ENCODE measurements at places on chromosomes 3 and 15.

GRCh38 chr3:122055215-122055614 is at the start of gene CD86:
Gene CD86 (plus strand): TSS chr3:122055362. CDS start chr3:122055490, 128 bp downstream.
- no peak for DNase-seq

DNA sequence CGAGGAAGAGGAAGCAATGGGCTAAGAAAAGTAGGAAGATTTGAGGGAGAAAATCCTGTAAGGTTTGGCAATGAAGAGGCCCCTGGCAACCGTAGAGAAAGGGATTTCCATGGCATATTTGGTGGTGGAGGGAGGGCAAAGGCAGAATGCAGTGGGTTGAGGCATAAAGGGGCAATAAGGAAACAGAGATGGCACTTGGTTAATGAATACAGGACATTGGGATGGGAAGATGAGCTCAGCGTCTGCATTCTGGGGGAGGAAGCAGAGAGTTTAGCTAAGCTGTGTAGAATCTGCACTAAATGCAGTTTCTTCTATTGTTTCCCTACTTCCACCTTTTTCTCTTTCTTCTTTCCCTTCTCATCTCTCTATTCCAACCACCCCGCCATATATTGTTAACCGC is 83.6 kb downstream of the LRTM1 start:
- DNase-seq, result no peak

GRCh38 chr3:155701882-155702465 is 42.9 kb downstream of the PLCH1 start:
- DNase-seq, result peak; percentile 27

DNA sequence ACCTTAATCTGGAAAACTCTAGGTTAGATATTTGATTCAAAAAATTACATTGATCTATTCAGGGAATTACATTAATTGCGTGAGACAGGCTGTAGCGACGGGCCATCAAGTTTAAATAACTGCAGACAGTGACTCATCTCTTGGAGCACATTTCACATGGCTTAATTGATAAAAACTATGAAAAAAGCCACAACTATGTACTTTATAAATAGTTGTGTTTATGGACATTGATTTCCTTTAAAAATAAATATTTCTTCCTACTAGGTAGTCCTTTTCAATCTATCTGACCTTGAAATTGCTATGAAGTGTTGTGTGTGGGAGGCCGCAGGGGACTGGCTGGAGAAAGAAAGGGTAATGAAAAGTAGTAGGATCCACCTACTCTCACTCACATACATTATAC is 157.8 kb downstream of the IL1RAP start:
- DNase-seq, result no peak

GRCh38 chr3:120749843-120750242 is 7.3 kb downstream of the GTF2E1 start:
- DNase-seq, result no peak

GRCh38 chr3:32288819-32289218 is 50.3 kb downstream of the CMTM8 start:
- peak; percentile 50 for DNase-seq

DNA sequence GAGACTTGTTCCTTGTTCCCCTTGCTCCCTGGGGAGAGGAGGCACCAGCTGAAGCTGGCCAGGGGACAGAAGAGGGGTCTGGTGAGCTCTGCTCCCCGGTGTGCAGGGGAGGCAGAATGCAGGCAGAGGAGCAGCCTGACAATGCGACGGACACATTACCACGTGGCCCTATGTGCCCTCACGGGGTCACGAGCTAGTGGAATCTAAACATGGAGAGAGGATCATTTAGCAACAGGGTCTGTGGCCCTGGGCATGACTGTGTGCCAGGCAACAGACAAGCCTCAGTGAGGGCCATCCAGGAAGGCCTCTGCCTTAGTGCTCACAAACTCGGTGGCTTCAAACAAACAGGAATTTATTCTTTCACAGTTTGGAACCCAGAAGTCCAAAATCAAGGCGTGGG is 8.5 kb upstream of the MUC4 start:
- no peak for DNase-seq

GRCh38 chr3:149466192-149466591 is 8.3 kb upstream of the TM4SF4 start:
- no peak for DNase-seq

- no peak for DNase-seq
Measured at GRCh38 chr3:134885877-134886621, 91.0 kb downstream of the EPHB1 start.

GRCh38 chr3:63438826-63439371 is 160.8 kb downstream of the SYNPR start:
- no peak for DNase-seq

- no peak for DNase-seq
Measured at GRCh38 chr3:140375002-140375401, 302.9 kb upstream of the TRIM42 start.

DNA sequence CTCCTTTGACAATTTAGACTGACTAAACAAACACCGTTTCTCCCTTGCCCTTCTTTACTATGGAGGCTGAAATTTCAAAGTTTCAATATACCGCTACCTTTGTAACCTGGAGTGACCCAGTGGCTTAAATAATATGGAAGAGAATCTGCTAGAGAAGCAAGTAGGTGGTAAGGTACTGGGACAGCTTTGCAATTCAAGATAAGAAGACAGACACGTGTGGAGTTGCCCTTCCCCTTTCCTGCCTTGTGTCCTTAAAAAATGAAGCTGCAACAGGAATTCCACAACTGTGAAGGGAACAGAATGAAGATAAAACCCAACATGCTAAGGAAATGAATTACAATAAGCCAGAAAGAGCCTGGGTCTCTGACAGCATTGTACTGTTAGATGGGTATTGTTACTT is 26.4 kb downstream of the CBLB start:
- DNase-seq, result no peak

GRCh38 chr3:36065321-36065720 is 315.0 kb upstream of the STAC start:
- DNase-seq, result no peak

- DNase-seq, result no peak
Measured at GRCh38 chr15:68852461-68852860, 31.8 kb upstream of the ANP32A start.

DNA sequence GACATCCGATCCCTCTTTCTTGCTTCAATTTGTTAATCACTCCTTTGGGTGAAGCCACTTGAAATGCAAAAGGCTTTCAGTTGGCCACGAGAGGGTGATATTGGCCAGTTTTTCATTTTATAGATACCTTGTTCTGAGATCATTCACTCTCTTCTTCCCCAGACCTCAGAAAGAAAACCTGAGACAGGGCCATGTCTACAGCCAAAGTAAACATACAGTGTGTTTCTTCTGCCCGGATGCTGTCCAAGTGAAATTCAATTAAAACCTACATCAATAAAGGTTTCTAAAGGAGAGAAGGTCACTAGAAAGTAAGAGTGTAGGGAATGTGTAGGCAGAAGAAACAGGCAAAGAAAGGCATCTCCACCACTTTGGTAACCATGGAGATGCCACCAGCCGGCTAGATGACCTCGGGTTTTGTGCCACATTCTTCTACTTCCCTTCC is 39.5 kb upstream of the FMN1 start:
- peak; percentile 22 for DNase-seq

DNA sequence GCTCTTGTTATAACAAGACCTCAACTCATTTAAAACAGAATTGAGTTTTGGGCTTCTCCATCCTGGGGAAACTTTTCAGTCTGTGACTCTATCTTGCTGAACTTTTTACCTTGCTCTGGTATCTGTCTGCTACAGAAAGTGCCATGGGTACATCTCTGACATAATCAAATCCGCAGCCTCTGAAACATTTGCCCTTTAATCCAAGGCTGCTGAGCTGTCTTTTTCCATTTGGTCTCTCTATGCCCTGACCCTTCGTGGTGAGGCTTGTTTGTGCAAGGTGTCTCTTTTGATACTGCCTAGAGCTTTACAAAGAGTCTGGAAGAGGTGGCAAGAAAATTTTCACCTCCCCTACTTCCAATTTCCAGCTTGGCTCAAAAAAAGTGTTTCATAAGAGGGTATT is 11.3 kb downstream of the TMEM108 start:
- no peak for DNase-seq

- no peak for DNase-seq
Measured at GRCh38 chr15:74050556-74051234, 31.7 kb downstream of the GOLGA6A start.

DNA sequence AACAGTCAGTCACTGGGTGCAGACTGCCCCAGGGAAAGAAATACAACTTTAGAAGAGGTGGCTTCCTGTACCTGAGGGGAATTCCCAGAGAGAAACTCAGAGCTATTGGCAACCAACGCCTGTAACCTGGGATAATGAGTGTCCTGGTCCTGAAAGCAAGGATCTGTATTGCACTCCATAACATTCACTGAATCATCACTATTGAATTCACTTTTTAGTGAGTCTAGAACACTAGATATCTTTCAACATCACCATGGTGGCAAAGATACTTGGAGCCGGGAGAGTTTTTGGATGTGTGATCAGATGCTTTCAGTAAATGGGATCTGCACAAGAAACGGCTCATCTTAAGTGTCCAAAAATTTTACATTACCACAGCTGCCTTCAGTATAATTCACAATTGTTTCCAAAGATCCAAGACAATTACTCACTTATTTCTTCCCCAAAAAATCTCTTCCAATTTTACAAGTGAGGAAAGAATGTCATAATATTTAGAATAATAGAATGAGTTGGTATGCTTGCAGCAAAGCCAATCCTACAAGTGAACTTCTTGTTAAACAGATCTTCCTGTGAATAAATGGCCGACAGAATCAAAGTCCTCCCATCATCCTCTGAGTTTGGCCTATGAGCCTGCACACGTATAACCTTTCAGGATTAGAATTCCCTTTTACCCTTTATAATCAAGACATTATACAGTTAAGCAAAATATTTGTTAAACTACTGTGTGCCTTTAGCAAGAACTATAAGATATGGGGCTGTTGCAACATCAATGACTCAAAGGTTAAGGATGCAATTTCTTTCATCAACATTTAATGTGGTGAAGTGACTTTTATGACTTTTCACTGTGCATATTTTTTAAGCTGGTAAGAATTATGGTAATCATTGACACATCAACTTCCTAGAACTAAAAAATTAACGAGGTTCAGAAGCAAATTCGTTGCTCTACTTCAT is 243.3 kb upstream of the COL8A1 start:
- DNase-seq, result no peak

DNA sequence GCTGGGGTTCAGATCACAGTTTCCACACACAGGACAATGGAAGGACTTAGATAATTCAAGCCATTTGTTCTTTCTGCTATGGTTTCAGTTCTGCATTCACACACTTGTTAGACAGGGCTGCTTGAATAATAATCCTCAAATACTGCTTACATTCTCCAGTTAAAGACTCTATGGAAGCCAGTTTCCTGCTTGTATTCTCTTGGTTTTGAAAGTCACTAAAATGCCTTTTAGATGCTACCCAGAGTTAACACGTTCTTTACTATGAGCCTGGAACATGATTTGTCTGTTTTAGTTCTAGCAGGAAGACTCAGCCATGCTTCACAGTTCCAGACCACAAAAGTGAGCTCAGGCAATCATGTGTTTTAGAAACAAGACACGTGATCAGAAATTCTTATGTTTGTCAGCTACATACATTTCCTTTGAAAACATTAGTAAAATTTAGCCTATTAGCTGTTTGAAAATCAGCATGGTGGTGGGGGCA is 152.4 kb downstream of the LEKR1 start:
- no peak for DNase-seq

DNA sequence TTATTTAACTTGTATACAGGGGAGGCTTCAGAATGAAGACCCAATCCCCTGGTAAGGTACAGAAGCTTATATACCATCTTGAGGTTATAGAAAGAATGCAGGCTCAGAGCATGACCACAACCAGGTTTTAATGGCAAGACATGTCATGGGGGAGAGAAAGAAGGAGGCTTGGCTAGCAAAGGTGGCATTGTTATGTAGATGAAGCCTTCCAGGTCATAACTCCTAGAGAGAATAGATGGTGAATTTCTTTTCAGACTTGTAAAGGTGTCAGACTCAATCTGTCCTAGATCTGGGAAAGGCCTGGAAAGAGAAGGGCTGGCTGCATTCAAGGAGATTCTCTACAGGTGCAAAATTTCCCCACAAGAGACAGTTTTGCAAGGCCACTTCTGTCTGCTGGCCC is 99.4 kb upstream of the CTDSPL start:
- no peak for DNase-seq

DNA sequence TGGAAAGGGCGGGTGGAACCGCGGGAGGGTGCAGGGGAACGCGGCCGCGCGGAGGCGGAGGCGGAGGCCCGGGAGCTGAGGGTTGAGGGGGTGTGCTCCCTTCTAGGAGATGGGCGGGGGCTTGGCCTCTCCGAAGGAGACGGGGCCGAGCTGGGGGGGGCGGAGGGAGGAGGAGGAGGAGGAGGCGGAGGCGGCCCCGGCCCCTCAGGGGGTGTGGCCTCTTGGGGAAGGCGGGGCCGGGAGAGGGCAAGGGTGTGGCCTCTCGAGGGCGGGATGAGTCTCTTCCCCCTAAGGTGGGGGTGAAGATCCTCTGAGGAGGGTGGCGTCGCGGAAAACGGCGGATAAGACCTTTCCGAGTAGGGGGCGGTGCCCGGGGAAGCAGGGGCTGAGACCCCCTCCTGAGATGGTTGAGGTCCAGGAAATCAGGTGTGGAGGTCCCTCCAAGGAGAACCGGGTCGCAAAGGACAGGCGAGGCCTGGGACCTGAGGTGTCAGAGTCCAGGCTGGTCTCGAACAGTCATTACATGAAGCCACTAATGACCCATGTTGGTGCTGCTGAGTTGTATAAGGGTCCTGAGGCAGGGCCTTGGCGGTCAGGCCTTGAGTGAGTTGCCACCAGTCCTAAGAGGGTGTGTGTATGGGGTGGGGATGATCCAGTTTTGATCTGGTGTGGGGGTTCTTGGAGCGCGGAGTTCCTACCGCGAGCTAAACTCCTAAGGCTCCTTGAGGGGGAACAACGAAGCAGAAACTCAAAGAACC is 759 bp downstream of the WDR6 start:
- DNase-seq, result peak; percentile 91

GRCh38 chr3:168085491-168086119 is 10.1 kb downstream of the GOLIM4 start:
- no peak for DNase-seq

- no peak for DNase-seq
Measured at GRCh38 chr3:173889596-173889995, 492.1 kb downstream of the NLGN1 start.

DNA sequence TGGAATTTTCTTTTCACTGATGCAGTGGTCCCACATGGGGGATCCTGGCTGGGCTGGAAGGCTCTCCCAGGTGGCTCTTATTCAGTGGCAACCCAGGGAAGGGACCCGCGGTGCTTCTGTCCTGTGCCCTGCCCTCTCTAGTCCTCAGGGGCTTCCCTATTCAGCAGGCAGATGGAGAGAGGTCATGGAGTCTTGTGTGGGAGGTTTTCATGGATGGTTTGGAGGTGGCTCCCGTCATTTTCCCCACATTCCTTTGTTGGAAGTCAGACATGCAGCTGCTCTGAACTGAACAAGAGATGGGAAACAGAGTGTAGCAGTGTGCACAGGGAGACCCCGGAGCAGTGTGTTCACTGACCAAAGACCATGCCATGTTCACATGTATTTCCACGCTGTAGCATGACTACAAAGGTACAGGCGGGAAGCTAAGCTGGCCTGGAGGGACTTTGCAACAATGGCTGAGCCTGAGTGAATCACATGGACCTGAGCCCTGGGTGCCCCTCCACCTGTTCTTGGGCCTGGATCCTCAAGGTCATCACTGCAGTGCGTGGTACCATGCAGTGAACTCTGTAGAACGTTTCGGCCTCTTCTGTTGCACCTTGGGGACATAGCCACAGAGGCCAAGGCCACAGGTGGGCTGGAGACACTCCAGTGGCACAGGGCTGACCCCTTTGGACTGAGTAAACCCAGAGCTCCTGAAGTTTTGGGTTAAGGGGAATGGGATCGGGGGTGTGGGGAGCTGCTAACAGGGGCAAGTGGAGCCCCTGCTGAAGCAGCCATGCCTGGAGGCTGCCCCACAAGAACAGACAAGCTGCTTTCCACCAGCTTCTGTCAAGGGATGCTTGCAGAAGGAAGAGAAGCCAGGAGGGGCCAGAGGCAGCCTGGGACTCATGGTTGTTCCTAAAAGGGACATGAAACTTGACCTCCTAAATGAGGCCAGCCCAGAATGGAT is 123.0 kb downstream of the ASB7 start:
- no peak for DNase-seq
